Upper lobe of left lung (tissue), 6 donors: ENCODE measurements at places on chromosomes 12 and 14. TPM values are rescaled to one million over a fixed set of nuclear protein-coding genes. Genes with fewer than 3 reads are reported as not detected.

The RTL1 gene
- not detected for total RNA-seq

GRCh38 chr14:76948213-76948947 lies 80.1 kb downstream of the IRF2BPL start:
- no peak for DNase-seq
- H3K27ac ChIP-seq, result peak overlapping the region; percentile 87
- peaks cover 41% of the 10 kb centered on the region for H3K4me1 ChIP-seq
- no peaks in the 10 kb centered on the region for H3K36me3 ChIP-seq
- H3K27me3 ChIP-seq, result no peaks in the 10 kb centered on the region
- H3K4me3 ChIP-seq, result no peak overlapping the region

The ZDHHC22 gene
- total RNA-seq, result not detected

- no peaks in the 10 kb centered on the region for H3K4me1 ChIP-seq
- no peak overlapping the region for H3K27ac ChIP-seq
- H3K4me3 ChIP-seq, result no peak overlapping the region
- H3K27me3 ChIP-seq, result no peaks in the 10 kb centered on the region
- H3K36me3 ChIP-seq, result no peaks in the 10 kb centered on the region
These were observed 101.8 kb downstream of the CEP128 start for GRCh38 chr14:80839743-80840142.

DNA sequence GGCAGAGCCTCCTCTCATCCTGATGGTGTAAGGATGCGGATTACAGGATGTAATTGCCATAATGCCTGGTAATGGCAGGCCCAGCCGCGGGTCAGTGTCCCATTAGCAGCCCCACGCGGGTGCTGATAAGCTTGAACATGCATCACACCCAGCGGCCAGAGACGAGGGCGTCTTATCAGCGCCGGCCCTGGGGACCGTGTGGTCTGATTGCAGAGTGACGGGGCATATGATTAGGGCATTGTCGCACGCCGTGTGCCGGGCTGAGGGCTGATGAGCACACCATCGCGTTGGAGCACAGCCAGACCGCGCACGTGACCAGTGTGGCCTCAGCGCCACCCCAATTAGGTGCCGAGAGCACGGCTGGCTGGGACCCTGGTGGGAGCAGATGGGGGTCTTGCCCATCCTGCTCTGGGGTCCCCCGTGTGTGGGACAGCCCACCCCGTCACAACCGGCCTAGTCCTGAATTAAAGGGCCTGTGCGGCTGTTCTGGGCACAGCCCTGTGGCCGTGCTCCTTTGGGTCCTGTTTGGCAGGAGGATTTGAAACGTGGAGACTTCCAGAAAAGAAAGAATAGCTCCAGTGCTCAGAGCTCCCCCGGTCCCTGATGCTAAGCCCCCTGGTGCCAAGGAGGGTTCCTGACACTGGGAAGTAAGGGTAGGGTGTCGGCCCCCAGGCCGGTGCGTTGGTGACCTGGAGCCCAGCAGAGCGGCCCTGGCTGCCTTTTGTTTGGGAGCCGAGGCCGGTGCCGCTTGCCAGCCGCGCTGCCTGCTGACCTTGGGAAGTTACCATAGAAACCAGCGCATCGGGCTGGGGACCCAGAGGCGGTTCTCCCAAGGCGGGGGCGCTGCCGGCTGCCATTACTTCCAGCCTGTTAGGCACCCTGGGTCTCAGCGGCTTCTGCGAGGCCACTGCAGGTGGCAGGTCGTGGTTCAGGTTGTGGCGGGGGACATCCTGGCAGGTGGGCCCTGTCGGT lies 20.7 kb downstream of the KIF26A start:
- peaks cover 10% of the 10 kb centered on the region for H3K4me1 ChIP-seq
- H3K36me3 ChIP-seq, result no peaks in the 10 kb centered on the region
- no peaks in the 10 kb centered on the region for H3K27me3 ChIP-seq
- no peak overlapping the region for H3K4me3 ChIP-seq

The IL31 gene
- total RNA-seq, result not detected

The VWF gene
- 360 TPM for total RNA-seq

DNA sequence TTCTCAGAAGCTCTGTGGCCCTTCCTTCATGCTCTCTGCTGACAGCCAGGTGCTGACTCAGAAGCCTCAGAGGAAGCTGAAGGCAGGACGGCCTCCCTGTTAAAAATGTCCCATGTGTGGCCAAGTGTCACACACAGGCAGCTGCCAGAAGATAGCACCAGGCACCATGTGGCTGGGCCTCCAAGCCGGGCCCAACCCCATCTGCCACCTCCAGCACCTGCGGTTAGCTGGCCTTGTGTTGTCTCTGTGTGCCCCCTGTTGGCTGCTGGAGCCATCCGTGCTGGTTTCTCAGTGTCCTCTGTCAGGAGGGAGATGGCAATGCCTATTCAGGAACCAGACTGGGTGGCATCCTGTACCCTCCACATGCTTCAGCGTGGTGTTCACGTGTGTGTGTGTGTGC lies 63.2 kb downstream of the TSPAN11 start:
- peaks cover 5% of the 10 kb centered on the region for H3K4me1 ChIP-seq
- H3K27ac ChIP-seq, result no peak overlapping the region
- no peaks in the 10 kb centered on the region for H3K27me3 ChIP-seq
- no peak for DNase-seq
- H3K36me3 ChIP-seq, result no peaks in the 10 kb centered on the region

DNA sequence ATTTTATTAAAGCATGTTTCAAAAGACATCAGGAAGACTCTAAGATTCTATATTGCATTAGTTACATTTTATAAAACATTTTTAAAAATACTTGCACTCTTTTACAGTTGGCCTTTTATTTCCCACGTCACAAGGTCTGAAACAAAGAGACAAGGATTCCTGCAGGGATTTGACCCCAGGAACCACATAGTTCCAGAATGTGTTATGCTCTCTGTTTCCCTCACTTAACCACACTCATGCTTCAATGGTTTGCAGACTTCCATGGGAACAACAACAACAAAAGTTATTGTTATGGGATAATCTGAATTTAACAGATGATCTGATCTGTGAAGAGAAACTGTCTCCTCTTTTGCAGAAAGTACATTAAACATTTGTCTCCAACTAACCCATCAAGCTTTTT lies 104.3 kb upstream of the PPFIA2 start:
- no peaks in the 10 kb centered on the region for H3K36me3 ChIP-seq
- no peaks in the 10 kb centered on the region for H3K4me1 ChIP-seq
- no peak for DNase-seq
- H3K27me3 ChIP-seq, result no peaks in the 10 kb centered on the region
- H3K27ac ChIP-seq, result no peak overlapping the region

DNA sequence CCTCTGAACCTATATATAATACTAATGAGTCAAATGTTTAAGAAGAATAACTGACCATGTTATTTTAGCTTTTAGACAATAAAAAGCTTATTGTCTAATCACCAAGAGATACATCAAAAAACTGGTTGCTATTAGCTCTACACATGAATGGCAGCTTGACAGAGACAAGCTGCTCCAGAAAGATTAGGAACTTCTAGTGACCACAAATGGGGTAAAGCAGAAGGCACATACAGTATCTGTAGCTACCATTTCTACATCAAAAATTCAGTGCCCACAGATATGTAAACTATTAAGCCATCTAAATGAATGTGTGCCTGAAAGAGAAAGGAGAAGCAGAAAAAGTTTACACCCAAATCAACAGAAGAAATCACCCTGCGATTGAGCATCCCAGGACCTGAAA lies 2.4 kb downstream of the AREL1 start:
- no peaks in the 10 kb centered on the region for H3K36me3 ChIP-seq
- H3K4me3 ChIP-seq, result no peak overlapping the region
- peaks cover 19% of the 10 kb centered on the region for H3K4me1 ChIP-seq
- H3K27ac ChIP-seq, result no peak overlapping the region
- no peaks in the 10 kb centered on the region for H3K27me3 ChIP-seq

DNA sequence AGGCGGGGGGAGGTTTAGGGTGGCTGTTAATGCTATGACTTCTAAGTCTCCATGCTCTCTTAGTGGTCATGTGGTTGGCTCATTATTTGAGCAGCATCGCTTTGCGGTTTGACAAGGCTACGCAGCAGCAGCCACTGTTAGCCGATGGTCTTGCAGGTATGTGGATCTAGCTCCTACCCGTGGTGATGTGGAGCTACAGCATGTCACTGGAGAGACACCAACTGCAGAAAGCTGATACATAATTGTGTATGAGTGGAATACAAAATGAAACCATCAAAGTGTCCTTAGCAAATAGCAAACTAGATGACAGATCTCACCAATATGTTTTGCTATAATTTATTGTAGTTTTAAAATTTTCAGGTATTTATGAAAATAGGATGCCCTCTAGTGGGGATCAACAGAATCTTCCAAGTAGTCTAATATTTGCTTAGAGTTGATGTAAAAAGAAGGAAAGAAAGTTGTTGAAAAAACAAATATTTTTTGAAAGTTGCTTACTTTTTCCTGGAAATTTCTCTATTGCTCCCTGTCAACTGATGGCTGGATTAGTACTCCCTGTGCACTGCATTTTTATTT lies 94.9 kb downstream of the NAV3 start:
- no peak overlapping the region for H3K27ac ChIP-seq
- H3K36me3 ChIP-seq, result no peaks in the 10 kb centered on the region
- no peaks in the 10 kb centered on the region for H3K27me3 ChIP-seq
- H3K4me1 ChIP-seq, result no peaks in the 10 kb centered on the region

DNA sequence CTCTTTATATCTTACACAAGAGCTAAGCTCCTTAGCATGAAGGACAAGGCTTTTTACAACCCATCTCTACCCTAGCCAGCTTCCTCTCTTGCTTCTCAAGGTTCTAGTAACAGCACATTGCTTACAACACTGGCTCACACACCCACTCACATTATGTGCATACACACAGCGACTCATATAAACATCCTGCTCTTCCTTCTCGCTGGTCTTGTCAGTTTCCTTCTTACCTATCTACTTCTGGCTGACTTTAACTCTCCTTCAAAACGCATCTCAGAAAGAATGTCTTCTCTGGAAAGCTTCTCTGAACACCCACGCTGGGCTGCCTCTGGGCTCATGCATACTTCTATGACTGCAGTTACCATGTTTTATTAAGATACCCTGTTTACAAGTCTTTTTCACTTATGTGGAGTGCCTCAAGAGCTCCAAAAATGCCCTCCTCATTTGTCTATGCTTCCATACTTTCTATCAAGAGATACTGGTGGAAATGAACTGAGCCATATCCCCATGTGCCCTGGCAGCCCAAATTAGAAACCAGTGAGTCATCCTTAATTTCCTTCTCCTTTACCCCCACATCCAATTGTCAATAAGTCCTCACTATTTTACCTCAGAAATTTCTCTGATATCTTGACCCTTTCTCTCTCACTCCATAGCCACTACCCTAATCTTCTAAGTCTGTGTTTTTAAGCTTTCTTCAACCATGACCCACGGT lies 126.9 kb upstream of the KRAS start:
- H3K4me3 ChIP-seq, result no peak overlapping the region
- peak; percentile 30 for DNase-seq

- H3K27me3 ChIP-seq, result no peaks in the 10 kb centered on the region
- H3K36me3 ChIP-seq, result no peaks in the 10 kb centered on the region
- H3K4me3 ChIP-seq, result no peak overlapping the region
- H3K27ac ChIP-seq, result no peak overlapping the region
These were observed 90.3 kb downstream of the RFX4 start for GRCh38 chr12:106673141-106673540.

The PSEN1 gene
- 31.1 TPM for total RNA-seq

The ADAMTS20 gene
- total RNA-seq, result not detected

DNA sequence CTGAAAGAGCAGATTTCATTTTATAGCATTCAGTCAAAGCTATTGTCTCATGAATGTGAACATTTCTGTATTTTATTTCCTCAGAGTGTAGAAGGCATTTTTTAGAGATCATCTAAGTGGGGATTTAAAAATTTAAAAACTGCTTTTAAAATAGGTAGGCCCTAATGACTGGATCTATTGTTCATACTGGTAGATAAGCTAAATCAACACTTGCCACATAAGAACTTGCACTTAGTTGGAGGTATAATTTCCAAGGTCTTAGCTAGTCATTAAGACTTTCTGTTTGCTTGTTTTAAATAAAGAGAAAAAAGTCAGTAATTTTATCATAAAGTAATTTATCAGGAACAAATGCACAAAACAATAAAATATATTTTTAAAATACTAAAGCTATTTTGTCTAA lies 75.2 kb upstream of the LMO3 start:
- H3K27ac ChIP-seq, result no peak overlapping the region
- no peaks in the 10 kb centered on the region for H3K27me3 ChIP-seq
- no peaks in the 10 kb centered on the region for H3K4me1 ChIP-seq
- no peak overlapping the region for H3K4me3 ChIP-seq
- no peak for DNase-seq
- H3K36me3 ChIP-seq, result no peaks in the 10 kb centered on the region

GRCh38 chr14:35911097-35911496 lies 85.0 kb downstream of the BRMS1L start:
- no peaks in the 10 kb centered on the region for H3K4me1 ChIP-seq
- no peaks in the 10 kb centered on the region for H3K36me3 ChIP-seq
- H3K27ac ChIP-seq, result no peak overlapping the region
- no peaks in the 10 kb centered on the region for H3K27me3 ChIP-seq
- no peak overlapping the region for H3K4me3 ChIP-seq
- DNase-seq, result no peak

DNA sequence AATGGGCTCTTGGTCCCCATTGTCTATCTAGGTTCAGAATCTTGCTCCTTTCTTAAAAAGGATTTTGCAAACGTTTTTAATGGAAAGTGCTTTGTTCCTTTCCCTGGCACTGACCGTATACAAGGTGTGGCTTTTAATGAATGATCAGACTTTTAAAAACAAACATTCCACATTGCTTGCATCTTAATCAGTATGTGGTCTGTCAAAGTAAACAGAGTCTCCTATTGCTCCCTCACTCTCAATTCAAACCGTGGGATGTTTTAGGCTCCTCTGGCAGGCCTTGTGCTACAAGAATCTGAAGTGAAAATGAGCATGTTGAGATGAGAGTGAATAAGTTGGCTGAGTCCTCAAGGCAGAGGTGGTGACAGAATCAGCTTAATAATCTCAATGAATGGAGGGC lies 107.0 kb downstream of the VRK1 start:
- no peak for DNase-seq
- H3K27ac ChIP-seq, result no peak overlapping the region
- H3K4me1 ChIP-seq, result no peaks in the 10 kb centered on the region
- no peaks in the 10 kb centered on the region for H3K27me3 ChIP-seq
- no peak overlapping the region for H3K4me3 ChIP-seq

GRCh38 chr12:96402061-96402460 lies 1.8 kb upstream of the CDK17 start:
- no peaks in the 10 kb centered on the region for H3K27me3 ChIP-seq
- H3K4me3 ChIP-seq, result no peak overlapping the region
- H3K4me1 ChIP-seq, result peaks cover 21% of the 10 kb centered on the region
- H3K36me3 ChIP-seq, result no peaks in the 10 kb centered on the region
- DNase-seq, result no peak

DNA sequence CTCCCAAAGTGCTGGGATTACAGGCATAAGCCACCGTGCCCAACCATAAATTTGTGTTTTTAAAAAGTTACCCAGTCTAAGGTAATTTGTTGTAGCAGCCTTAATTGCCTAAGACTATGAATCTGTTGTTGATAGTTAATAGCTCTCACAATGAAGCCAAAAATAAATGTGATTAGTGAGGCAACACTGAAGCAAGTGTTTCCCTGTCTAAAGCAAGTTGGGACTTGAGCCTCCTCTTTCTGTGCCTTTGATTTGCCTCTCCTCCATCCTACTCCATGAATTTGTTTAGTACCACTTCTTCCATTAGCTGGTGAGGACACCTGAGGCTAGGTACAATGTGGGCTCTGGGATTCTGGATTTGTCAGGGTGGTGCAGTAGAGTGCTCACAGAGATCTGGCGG lies 36.8 kb downstream of the DAAM1 start:
- H3K36me3 ChIP-seq, result no peaks in the 10 kb centered on the region
- DNase-seq, result no peak
- no peak overlapping the region for H3K4me3 ChIP-seq
- H3K27ac ChIP-seq, result no peak overlapping the region
- peaks cover 30% of the 10 kb centered on the region for H3K4me1 ChIP-seq
